Sciatic nerve (tissue), 2 donors: ENCODE measurements at places on chromosomes 4 and X. TPM values are rescaled to one million over a fixed set of nuclear protein-coding genes. Genes with fewer than 3 reads are reported as not detected.

The DIPK2B gene
- 35.4 TPM for total RNA-seq

The RHOXF2B gene
- not detected for total RNA-seq

The MAGEA2 gene
- not detected for total RNA-seq

The CASP3 gene
- total RNA-seq, result 17.6 TPM

The EDA gene
- total RNA-seq, result 9.2 TPM

The GPR34 gene
- total RNA-seq, result 10.3 TPM
